ENCODE measurements at places on chromosomes 6 and 20.

GRCh38 chr6:84346372-84346771 is 118.9 kb upstream of the CEP162 start:
- DNase-seq, result no peak

- no peak for DNase-seq
Measured at GRCh38 chr6:159995405-159995804, 26.5 kb downstream of the IGF2R start.

DNA sequence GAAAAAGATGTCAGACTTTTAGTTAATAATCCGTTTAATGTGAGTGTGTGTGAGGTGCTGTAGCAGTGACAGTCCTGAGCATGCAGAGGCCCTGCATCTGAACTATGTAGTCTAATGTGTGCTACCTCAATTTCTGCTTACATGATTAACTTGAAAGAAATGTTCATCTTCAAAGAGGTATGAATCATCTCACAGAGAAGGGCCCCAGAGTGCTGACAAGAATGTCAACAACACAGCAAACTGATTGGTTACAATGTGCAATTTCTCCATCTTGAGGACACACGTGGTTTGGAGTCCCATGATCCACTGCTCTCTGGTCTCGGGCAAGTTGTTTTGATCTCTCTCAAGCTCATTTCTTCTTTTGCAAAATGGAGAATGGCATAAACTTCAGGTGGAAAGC is 61.7 kb upstream of the EMILIN3 start:
- peak; percentile 59 for DNase-seq

- no peak for DNase-seq
Measured at GRCh38 chr20:48740292-48740649, 87.5 kb downstream of the PREX1 start.

- DNase-seq, result no peak
Measured at GRCh38 chr6:126753606-126754005, 364.9 kb upstream of the RSPO3 start.

GRCh38 chr6:119285908-119286625 is 63.5 kb downstream of the MAN1A1 start:
- no peak for DNase-seq

DNA sequence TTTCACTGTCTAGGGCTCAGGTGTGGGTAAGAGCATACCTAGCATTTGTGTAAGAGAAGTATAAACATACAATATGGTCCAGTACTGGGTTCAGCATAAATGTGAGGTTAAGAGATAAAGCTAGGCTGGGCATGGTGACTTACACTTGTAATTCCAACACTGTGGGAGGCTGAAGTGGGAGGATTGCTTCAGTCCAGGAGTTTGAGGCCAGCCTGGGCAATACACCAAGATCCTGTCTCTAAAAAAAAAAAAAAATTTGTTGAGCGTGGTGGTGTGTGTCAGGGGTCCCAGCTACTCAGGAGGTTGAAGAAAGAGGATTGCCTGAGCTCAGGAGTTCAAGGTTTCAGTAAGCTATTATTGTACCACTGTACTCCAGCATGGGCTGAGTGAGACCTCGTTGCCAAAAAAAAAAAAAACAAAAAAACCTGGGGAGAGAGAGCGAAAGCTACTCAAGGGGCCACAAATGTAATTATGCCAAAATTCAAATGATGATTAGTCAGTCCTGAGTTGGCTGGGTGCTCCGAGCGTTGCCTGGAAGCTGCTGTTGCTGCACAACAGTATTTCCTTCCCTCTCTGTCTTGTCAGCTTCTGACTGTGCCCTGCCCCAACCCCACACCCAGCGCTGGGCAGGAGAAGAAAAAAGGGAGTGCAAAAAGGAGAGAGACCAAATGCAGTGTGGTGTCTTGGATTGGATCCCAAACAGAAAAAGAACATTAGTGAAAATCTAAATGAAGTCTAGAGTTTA is 24.0 kb downstream of the CMTR1 start:
- no peak for DNase-seq

DNA sequence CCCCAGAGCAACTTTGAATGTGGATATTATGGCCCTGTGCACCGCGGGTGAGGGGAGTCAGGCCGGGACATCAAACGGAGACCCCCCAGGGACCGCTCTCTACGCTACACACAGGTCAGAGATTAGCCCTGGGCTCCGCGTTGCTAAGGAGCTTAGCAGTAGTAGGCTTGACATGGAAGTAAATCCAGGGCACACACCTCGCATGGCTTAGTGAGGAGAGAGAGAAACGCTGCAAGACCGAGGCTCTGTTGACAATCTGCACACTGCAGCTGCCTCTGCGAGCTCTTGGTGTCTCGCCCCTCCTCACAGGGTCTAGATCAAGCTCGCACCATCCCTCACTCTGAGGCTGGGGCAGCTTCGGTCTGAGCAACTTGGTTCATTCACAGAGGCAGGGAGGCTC is 116.1 kb upstream of the CDH4 start:
- no peak for DNase-seq

DNA sequence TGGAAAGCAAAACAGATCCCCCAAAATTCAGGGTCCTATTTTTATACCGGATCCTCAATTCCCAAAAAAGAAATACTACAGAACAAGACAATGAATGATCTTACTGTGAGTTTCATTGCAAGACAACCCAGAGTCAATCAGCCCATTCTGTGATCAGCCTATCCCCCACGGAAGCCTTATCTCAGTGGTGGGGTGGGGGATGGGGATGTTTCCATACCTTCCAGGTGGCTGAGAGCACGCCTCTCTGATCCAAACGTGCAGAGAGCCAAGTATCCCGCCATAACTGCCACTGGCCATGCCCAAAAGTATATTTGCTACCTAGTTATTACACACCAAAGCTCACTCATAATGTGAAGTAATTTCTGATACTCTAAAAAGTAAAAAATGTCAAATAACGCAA is 15.1 kb downstream of the WFDC2 start:
- DNase-seq, result no peak

- no peak for DNase-seq
Measured at GRCh38 chr6:138520463-138520862, 21.2 kb upstream of the NHSL1 start.

DNA sequence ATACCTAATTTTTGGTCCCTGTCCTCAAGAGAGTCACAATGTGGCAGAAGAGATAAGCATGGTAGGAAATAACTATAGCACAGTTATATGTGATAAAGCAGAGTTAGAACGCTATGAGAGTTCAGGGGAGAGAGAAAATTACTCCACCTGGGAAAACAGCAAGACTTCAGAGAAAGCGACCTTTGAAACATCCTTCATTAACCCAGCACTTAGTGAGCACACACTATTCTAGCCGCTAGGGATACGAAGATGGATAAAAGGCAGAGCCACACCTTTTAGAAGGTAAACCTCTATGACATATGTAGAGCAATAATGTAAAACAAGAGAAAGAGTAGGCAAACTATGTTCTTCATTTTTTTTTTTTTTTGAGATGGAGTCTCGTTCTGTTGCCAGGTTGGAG is 264.3 kb downstream of the PTPRK start:
- no peak for DNase-seq

GRCh38 chr6:112682071-112682470 is 334.9 kb downstream of the RFPL4B start:
- no peak for DNase-seq

GRCh38 chr6:28334286-28335039 is 1.5 kb downstream of the ZSCAN31 start:
- DNase-seq, result no peak

DNA sequence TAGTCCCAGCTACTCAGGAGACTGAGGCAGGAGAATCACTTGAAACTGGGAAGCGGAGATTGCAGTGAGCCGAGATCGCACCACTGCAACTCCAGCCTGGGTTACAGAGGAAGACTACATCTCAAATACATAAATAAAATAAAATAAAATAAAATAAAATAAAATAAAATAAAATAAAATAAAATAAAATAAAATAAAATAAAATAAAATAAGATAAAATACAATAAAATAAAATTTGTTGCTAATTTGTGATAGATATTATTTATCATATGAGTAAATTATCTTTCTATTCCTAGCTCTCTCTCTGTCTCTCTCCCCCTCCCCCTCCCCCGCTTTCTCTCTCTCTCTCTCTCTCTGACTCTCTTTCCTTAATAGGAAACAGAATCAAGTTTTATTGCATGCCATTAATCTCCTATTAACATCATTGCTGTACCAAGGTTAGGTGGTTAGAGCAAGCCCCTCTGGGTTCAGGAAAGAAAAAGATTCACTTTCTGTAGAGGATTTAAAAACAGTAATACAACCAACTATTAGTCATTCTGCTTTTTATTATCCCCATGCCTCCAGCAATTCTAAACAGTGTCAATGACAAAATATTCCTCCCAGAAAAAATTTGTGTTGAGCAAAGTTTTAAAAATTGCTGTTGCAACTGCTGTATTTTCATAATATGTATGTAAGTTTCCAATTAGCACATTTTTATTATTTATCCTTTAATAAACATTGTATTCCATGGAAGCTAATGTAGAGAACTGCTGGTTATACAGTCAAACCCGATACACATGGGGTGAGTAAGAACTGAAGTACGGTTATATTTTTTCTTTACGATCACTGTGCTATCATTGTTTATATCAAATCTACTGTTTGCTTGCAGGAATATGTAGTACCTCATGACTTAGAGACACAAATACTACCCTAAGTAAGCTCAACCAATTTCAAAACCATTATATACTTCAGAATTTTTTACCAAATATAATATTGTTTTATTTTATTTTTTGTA is 22.1 kb downstream of the BMP5 start:
- DNase-seq, result no peak

- no peak for DNase-seq
Measured at GRCh38 chr6:92701425-92702096, 717.8 kb downstream of the EPHA7 start.

- DNase-seq, result no peak
Measured at GRCh38 chr6:93358435-93358834, 60.9 kb downstream of the EPHA7 start.

DNA sequence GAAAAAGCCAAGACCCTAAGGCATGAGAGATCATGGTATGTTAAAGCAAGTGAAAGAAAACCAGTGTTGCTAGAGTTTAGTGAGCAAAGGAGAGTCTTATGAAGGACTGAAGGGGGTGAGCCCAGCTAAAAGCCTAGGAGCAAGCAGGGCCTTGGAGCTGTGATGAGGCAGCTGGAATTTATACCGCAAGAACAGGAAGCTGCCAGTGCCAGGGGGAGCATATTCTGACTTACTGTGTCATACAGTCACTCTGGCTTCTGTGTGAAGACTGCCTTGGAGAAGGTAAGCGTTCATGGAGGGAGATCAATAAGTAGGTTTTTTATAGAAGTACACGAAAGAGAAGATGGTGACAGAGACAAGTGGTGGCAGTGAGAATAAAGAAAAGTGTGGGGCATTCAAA is 308.9 kb upstream of the THEMIS start:
- DNase-seq, result no peak

- DNase-seq, result no peak
Measured at GRCh38 chr20:37328149-37328945, 17.6 kb upstream of the SRC start.

DNA sequence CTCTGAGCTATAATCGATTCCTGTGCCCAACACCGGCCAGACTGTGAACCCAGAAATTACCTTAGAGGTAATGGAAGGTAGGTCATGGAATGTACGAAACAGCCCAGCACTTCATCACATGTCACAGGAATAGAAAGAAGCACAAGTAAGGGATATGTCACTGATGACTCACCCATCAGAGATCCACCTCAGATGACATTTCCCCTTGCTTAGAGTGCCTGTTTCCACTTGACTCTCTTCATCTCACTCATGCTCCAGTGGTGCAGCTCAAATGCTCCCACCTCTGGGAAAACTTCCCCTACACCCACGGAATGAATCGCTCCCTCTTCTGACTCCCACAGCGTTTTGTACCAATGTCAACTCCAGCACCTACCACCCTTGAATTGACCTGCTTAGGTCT is 381.6 kb upstream of the CNR1 start:
- DNase-seq, result no peak

- no peak for DNase-seq
Measured at GRCh38 chr20:19934792-19935491, 82.2 kb upstream of the NAA20 start.

GRCh38 chr6:4378319-4378996 is 243.1 kb upstream of the ECI2 start:
- no peak for DNase-seq

DNA sequence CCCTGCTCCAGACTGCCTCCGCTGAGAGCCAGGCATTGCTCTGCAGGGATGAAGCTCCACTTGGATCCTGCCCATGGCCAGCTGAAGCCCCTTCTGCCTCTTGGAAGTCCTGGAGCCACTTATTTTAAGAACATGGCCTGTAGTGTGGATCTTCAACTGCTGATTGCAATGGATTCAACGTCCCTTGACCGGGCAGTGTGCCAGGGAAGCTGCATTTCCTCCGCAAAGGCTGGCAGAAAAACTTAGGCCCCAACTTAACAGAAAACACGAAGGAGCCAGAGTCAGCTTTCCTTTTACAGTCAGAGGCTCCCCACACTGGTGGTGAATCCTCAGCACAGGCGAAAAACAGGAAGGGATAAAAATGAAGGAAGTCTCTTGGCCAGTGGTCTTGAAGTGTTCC is 26.3 kb upstream of the FOXQ1 start:
- DNase-seq, result no peak

DNA sequence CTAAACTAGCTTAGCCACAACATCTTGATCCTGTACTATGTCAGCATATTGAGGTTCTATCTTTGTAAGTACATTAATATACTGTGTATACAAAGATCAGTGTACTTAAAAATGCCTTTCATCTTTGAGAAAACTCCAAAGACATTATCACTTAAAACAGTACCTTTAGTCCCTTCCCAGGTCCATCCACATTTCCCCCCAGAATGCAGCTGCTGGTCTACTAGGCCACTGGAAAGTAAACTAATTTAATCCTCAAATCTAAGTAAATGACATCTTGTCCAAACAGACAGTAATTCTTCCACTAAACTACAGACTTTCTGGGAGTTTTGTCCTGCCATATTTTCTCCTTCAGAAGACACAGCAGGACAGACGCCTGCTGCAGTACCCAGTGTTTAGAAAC is 68.7 kb downstream of the SYCP2 start:
- no peak for DNase-seq

All from naive thymus-derived CD4-positive, alpha-beta T cell (primary cell).